ENCODE measurements at places on chromosomes 16 and 17.

- no peak for DNase-seq
Observed at GRCh38 chr17:73533781-73534180, 110.5 kb downstream of the SDK2 start.

DNA sequence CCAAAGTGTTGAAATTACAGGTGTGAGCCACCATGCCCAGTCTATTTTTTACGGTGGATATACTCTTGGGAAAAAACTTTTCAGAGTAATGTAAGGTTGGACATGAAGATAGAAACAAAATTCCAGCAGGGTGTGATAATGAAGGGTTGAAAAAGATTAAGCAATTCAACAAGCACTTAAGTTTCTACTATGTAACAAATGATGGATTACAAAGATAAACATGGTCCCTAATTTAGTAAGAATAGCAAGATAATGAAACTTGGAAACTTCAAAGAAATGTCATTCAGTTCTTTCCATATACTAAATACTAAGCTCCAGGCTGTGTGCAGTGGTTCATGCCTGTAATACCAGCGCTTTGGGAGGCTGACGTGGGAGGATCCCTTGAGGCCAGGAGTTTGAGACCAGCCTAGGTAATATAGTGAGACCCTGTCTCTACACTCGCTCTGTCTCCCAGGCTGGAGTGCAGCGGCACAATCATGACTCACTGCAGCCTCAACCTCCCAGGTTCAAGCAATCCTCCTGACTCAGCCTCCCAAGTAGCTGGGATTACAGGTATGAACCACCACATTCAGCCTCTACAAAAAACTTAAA is 31.0 kb downstream of the PSMD12 start:
- no peak for DNase-seq

- DNase-seq = no peak
Observed at GRCh38 chr16:22671301-22672076, 142.5 kb upstream of the HS3ST2 start.

GRCh38 chr16:20740007-20740883 is 1.4 kb downstream of the THUMPD1 start:
- DNase-seq = no peak

DNA sequence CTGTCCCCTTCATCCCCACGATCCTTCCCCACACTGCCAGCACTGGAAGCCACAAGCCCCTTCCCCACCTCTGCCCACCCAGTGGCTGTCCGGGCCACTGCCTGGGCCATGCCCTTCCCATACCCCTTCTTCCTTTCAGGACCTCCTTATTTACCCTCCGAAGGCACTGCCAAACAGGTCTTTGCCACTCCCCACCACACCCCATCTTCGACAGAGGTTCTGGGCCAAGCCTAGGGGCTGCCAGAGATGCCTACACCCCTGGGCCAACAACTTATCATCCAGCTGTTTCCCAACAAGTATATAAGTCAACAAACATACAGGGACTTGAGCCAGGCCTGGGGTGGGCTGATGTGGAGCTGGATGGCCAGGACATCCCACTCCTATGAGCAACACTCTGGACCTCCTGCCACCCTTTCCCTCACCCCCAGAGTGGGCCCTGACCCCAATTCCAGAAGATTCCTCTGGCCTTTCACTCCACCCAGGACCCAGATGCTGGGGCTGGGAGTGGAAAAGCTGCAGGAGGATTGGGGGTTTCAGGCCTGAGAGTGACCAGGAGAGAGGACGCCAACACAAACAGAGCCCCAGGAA is 1.5 kb upstream of the PPP1R1B start:
- DNase-seq = no peak

DNA sequence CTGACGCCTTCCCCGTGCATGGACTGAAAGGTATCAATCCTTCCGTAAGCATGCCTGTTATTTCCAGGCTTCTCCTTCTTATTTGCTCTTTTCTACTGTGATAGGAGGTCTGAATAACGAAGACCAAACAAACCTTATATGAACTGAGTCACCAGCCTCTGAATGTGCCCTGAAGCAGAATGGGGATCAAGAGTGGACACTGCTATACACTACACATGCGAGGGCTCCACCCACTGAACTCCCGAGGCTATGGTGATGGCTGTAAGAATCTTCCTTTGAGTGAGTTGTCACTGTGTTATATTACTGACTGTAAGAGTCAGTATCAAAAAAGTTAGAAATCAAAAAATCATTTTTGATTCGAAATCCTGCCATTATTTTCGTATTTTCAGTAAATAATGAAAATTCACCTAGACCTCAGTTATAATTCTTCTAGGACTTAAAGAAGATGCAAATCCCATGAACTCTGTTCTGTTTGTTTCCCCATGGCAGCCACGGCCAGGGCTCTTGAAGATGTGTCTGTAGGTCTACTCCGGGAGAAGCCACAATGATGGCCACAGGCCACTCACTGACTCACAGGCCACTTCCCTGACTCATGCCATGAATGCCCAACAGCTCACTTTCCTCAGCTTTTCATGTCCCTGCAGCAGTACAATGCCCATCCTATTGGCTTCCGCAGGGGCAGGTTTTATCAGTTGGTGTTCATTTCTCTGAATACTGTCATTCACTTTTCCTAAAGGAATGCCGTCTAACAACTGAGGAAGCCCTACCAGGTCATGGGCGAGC is 54.7 kb downstream of the ZZEF1 start:
- DNase-seq = peak; percentile 49

GRCh38 chr17:15268461-15268860 is 3.3 kb upstream of the PMP22 start:
- no peak for DNase-seq

DNA sequence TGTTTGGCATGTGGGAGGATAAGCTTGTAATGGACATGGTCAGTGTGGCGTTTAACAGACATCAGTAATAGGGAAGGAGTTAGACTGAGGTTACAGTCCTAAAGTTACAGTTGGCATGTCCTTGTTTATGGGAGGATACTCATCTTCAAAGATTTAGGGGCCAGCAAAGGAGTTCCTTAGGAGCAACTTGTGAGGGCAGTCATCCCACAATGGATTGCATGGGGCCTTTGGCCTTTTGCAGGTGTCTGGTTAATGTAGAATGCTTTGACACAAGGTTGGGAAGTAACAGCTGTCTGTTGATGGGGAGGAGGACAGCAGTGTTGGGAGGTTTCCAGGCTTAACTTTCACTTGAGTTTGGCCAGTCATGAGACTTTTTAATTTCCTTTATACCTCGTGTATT is 2.2 kb downstream of the NUBP1 start:
- DNase-seq = no peak

- DNase-seq = no peak
Observed at GRCh38 chr17:7107012-7107754, 7.4 kb downstream of the ASGR2 start.

- no peak for DNase-seq
Observed at GRCh38 chr16:47395733-47396498, 64.9 kb downstream of the ITFG1 start.

GRCh38 chr17:77363821-77364361 is 223.1 kb downstream of the SEC14L1 start:
- DNase-seq = peak; percentile 57

Measured in SJSA1 (cell line).